ENCODE measurements at places on chromosomes 16 and 17.
A peak's percentile ranks its signal among the peaks of the same experiment; 100 is the strongest.

- peak; percentile 50 for DNase-seq
Measured at GRCh38 chr17:68172461-68172954, 75.3 kb upstream of the AMZ2 start.

- no peak for DNase-seq
Measured at GRCh38 chr16:30548416-30549253, 9.5 kb downstream of the ZNF764 start.

DNA sequence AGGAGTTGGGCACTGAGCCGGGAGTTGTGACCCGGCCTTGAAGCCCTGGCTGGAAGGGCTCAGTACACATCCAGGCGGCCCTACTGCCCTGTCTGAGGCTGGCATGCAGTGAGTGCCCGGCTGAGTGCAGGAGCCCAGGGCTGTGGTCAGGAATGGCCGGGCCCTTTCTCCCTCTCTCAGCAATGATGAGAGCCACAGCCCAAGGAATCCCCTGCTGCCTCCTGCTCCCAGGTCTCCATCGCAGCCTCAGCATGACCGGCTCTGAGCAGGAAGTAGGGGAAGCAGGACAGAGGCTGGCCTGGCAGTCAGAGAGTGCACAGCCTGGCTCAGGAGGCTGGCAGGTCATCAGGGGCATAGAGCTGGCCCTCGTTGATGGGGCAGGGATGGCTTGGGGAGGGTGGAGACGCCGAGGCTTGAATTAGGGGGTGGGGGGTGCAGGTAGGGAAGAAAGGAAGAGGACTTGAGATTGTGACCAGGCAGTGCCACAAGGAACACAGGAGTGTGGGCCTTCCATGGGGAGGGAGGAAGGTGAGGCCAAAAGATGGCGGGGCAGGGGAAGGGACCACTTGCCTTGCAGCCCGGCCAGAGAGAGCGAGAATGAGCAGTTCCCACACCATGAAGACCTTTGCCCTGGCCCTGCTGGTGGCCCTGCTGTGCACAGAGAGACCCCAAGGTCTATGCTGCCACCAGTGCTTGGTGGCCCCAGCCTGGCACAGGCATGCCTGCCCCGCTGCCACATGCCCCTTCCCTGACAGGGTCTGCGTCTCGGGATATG lies 32.1 kb upstream of the KRT17 start:
- no peak for DNase-seq

DNA sequence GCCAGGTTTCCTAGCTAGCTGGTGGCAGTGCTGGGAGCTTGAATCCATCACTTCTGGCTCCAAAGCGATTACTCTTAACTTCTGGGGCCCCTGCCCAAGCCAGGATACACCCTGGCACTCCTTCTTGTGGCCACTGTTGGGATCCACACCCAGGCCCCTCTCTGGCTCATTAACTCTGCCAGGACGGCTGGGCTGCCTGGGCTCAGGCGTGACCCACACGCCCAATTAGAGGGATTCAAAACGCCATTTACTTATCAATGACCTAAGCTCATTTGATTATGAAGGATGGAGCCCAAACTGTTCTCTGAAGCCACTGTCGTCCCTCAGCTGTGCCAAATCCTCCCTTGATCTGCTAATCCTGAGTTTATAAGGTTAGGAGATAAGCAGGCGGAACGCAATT lies 79.7 kb upstream of the BRD7 start:
- DNase-seq, result no peak

GRCh38 chr17:50046179-50046578 lies 9.7 kb upstream of the ITGA3 start:
- no peak for DNase-seq

DNA sequence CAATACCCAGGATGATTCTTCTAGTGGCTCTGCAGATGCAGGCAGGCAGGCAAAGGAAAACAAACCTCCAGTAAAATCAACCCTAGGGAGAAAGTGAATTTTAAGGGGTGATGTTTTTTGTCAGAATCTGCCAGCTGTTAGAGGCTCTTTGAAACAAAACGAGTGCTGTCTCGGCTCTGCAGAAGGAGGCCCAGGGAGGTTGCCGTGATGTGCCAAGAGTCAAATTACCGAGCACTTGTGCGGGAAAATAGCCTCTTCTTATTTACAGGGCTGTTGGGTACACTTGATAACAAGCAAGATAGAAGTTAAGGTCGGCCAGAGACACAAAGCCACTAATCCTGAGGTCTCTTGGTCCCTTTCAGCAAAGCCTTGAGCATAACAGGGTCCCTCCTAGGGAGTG lies 68.9 kb upstream of the EEF2KMT start:
- no peak for DNase-seq

DNA sequence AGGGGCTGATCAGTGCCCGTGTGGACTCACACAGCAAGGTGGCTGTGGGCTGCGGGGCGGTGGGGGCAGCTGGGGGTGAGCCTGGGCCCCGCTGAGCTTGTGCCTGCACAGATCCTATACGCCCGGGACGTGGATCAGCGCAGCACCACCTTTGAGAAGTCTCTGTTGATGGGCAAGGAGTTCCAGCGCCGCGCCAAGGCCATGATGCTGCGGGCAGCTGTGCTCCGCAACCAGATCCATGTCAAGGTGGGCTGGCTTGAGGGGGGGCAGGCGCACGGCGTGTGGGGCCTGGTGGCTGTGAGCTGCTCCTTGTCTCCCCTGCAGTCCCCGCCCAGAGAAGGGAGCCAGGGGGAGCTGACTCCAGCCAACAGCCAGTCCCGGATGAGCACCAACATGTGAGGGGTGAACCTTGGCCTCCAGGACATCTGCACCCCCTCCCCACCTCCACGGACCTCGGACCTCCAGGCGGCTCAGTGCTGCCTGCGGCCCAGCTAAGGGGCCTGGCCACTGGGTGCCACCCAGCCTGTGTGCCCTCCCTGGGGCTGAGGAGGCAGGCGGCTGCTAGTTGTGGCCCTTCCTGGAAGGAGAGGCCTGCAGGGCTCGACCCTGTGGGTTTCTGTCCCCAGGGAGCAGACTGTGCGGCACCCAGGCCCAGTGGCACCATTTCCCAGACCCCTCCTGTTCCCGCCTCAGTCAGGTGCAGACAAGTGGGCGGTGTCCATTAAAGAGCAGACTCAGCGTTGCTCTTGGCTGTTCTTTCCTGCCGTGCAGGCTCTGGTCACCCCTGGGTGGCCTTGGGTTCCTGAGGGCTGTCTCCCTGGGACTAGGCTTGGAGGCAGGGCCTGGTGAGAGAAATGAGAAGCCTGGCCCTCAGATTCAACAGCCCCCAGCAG lies 5.3 kb downstream of the GPS1 start:
- DNase-seq, result no peak

DNA sequence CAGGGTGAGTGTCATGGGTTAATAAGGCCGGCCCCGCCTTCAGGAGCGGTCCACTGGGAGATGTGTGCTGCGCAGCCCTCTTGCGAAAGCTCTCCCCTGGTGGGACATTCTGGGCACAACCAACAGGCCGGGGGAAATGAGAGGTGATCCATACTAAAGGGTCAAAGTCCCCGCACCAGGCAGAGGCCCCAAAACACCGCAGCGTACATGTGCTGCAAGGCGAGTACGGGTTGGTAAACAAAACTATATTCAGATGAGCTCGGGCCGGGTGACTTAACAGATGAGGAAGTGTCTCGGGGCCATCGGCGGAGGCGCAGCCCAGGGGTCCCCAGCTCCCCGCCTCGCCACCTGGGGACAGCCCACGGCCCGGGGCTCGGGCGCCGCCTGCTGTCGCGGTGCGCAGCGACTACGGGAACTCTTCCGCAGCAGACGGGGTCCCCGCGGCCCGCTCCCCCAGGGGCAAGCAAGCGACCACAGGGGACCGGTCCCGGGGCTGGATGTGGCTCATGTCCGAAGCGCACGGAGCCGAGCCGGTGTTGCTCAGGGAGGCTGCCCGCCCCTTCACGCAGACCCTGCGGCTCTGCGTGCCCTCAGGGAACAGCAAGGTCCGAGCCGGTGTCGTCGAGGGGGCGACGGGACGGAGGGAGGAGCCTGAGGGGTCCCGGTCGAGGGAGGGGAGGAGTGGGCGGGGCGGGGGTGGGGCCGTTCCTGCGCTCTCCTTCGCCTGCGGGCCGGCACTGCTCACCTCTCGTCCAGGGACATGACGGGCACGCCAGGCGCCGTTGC lies at the start of gene RAB37:
Gene RAB37 (plus strand): TSS at position 744 of the 786 bp plus-strand sequence. CDS start 17 bp downstream, at position 761.
- peak; percentile 31 for DNase-seq

- no peak for DNase-seq
Measured at GRCh38 chr16:17298238-17298637, 172.5 kb downstream of the XYLT1 start.

DNA sequence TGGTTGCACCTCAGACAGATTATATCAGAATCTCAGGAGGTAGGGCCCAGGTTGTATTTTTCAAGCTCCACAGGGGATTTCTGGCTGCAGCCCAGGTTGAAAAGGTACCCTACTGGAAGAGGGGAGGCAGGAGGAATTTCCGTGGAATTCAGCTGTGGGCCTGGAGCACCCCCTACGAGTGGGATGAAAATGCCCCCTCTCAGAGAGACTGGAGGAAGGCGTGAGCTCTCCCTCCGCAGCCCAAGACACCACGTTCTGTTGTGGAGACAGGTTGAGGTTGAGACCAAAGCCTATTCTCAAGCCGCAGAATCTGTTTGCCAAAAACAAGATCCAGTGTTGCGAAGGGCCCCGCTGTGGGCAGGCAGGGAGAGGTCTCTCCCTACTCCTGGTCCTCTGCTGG lies 102.0 kb downstream of the CCDC182 start:
- DNase-seq, result no peak

DNA sequence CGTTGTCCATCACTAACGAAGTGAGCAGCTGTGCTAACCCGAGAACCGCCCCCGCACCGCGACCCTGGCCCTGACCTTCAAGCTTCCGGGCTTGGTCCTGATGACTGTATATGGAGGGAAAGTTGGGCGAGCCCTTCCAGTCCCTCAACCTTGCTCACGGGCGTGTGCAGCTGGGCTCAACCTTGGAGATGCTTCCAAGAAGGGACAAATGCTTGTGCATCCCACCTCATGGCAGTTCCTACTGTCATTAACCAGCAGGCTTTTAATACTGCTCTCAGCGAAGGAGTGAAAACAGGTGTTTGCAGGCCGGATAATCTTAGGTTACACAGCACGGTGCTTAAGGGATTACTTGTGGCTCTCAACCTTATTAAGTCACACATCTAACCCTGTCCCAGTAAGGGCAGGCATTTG lies 33.5 kb downstream of the SRL start:
- no peak for DNase-seq

DNA sequence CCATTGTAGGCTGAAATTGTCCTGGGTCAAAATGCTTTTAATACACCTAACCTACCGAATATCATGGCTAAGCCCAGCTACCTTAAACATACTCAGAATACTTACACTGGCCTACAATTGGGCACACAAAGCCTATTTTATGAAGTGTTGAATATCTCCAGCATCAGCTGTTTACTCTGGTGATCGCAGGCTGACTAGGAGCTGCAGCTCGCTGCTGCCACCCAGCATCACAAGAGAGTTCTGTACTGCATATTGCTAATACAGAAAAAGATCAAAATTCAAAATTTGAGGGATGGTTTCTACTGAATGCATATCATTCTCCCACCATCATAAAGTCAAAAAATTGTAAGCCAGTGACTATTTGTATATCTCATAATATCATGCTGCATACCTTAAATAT lies 55.3 kb downstream of the ULK2 start:
- DNase-seq, result no peak

All from activated T-helper 1 cell treated with Interleukin-2 at 50 U/mL for 16 hours (primary cell).